ENCODE measurements at places on chromosomes 12 and 14.

DNA sequence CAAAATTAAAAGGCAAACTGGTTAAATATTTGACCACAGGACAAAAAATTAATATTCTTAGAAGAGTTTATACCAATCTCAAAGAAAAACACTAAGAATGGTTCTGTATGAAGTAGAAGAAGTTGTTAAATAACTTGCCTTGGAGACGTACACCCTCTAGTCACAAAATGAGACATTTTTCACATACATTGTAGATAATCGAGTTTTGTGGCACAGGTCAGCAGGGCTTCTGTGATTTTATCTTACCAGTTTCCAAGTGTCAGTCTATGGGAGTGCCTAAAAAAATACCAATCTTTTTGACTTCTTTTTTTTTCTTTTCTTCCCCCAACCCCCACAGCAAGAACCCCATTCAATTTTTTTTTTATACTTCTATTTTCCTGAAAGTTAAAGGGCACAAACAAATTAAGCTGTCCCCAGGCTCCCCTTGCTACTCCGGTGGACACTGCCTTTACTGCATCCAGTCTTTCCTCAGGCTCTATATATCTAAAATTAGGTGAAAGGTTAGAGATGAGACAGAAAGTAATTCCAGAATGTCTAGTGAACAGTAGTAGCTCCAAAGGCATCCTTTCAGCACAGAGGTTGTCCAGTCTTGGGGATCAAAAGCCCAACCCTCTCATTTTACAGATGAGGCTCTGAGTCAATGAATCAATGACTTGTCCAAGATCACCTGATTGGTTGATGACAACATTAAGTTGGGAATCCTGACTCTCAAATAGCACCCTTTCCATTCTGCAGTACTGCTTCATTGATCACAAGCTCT is 6.2 kb downstream of the LIMA1 start:
- no peak for DNase-seq

GRCh38 chr14:64683264-64683663 is 21.0 kb upstream of the PLEKHG3 start:
- DNase-seq: no peak

DNA sequence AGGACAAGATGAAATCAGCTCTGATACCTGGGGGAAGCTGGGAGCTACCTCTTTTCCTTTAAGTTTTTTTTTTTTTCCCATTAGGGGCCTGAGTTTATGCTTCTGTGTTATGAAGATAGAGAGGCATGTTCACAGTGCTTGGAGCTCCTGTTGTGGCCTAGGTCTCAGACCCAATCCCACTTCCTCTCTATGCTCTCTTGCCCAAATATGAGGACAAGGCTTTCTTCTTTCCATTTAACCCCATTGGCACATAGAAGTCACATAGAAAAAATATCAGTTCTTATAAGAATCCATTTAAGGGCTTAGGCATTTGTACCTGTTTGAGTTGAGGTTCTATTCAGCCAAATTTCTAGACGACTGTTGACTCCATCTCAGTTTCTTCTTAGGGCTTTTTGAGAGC is 12.6 kb downstream of the MRPS35 start:
- DNase-seq: no peak

DNA sequence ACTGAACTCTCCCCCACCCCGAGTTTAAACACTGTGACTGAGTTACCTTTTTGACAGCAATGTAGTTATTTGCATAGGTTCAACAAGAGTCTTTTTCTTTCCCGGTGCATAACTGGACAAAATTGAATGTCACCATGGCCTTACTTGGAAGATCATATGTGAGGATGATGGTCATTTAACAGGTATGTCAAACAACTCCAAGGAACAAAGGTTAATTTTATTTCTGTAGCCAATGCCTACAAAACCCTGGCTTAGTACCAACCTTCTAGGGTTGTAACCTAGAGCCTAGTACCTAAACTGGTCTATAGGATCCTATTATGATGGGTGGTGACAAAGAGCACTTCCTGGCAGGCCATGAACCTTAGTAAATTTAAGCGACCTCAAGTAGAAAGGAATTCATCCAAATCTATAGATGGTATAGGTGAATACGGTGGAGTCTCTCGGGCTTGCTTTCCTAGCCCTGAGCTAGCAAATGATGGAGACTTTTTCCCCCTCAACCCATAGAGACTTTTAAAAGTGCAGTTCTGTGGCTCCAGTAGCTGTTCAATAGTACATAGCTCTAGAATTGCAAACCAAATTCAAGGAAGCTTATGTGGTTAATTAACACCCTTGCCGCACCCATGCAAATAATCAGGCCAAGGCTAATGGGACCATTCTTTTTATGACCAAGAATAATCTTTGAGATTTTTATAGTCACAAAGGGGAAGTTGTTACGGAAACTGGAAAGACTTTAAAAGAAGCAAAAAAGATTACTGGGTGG is 89.0 kb downstream of the SLC38A1 start:
- no peak for DNase-seq

- DNase-seq: no peak
Observed at GRCh38 chr14:77885367-77885766, 85.5 kb downstream of the ADCK1 start.

GRCh38 chr12:3562484-3562883 is 71.5 kb downstream of the PRMT8 start:
- no peak for DNase-seq

GRCh38 chr12:131368668-131369071 is 342.2 kb upstream of the SFSWAP start:
- DNase-seq: no peak

DNA sequence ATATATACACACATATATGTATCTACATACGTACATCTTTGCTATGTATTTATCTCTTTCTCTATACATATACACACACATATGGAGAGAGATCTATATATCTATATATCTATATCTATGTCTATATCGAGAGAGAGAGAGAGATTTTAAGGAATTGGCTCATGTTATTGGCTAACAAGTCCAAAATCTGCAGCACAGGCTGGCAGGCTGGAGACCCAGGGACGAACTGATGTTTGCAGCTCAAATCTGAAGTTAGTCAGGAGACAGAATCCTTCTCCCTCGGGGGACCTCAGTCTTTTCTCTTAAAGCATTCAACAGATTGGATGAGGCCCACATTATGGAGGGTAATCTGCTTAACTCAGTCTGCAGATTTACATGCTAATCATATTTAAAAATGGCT is 40.7 kb upstream of the DACT1 start:
- no peak for DNase-seq

DNA sequence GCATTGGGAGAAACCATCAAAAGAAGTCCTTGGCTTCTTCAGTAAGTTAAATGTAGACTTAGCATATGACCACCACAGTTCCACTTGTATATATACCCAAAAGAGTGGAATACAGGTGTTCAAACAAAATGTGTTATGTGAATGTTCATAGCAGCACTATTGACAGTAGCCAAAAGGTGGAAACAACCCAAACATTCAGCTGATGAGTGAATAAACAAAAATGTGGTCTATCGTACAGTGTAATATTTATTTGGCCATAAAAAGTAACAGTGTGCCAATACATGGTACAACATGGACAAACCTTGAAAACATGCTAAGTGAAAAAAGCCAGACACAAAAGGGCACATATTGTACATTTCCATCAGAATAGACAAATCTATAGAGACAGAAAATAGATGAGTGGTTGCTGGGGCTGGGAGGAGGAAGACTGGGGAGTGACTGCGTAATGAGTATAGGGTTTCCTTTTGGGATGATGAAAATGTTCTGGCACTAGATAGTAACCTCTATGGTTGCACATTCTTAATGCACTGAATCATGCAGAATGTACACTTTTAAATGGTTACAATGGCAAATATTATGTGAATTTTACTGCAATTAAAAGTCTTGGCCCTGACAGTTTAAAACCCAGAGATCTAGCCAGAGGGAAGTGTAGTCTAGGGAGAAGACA is 5.5 kb downstream of the ERP29 start:
- no peak for DNase-seq

- no peak for DNase-seq
Observed at GRCh38 chr12:57627501-57628279, 5.3 kb downstream of the B4GALNT1 start.

DNA sequence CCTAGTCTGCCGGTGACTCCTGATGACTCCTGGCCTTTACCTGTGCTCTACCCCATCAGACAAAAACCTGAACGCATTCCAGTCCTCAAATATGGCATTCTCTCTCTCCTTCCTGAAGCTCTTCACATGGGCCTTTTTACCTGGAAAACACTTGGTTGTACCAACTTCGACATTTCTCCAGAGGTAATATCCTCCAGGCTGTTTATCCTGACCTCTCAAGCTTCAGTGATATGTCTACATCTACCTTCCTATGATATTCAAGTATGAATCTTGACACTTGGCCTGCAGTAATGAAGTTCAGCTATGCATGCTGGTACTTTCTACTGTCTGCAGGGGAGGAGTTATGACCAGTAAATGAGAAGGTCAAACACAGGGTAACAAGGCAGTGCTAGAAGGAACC is 901.8 kb downstream of the VRK1 start:
- no peak for DNase-seq

DNA sequence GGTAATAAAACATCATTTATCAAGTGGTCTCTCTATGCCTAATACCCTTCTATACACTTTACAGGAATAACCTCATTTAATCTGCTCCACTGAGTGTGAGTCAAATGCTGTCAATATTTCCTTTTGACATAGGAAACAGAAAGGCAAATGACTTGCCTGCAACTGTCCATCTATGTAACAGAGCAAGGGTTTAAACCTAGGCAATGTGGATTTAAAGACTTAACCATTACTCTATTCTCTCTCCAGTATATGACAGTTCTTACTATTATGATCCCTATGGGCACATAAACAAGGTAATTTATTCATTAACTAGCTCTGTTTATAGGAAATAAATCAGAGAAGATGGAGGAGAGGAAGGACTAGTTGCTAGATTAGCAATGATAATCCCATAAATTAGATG is 70.6 kb downstream of the FSCB start:
- DNase-seq: no peak

DNA sequence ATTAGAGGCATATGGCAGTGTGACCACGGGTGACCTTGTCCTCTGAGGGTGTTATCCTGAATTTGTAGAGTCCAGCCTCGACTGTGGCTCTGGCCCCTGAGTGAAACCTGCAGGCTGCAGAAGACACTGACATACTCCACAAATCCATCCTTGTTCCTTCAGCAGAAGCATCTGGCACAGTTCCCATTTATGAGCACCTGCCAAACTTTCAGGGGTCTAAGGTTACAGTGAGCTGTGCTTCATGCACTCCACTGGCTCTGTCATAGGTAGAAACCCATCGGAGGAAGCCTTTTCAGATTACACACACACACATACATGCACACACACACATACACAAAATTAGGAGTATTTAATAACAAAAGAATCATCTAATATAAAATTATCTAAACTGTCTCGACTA is 13.6 kb upstream of the NUAK1 start:
- DNase-seq: no peak

DNA sequence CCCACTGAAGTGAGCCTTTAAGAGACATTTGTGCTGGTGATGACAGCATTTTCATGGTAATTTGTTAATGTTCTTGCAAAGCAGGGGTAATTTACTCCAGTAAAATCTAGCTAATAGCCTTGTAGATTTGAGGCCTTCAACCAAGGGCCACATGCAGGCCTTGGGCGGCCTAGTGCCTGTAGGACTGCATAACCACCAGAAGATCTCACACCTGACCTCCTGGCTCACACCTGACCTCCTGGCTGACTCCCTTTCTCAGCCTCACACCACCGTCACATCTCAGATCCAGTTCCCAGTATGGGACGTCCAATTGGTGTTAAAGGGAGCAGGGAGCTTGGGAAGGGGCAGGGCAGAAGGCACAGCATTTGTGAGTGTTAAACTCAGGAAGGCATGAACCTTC is 26.9 kb downstream of the C12orf42 start:
- DNase-seq: no peak

- no peak for DNase-seq
Observed at GRCh38 chr12:80161612-80162011, 62.3 kb downstream of the OTOGL start.

DNA sequence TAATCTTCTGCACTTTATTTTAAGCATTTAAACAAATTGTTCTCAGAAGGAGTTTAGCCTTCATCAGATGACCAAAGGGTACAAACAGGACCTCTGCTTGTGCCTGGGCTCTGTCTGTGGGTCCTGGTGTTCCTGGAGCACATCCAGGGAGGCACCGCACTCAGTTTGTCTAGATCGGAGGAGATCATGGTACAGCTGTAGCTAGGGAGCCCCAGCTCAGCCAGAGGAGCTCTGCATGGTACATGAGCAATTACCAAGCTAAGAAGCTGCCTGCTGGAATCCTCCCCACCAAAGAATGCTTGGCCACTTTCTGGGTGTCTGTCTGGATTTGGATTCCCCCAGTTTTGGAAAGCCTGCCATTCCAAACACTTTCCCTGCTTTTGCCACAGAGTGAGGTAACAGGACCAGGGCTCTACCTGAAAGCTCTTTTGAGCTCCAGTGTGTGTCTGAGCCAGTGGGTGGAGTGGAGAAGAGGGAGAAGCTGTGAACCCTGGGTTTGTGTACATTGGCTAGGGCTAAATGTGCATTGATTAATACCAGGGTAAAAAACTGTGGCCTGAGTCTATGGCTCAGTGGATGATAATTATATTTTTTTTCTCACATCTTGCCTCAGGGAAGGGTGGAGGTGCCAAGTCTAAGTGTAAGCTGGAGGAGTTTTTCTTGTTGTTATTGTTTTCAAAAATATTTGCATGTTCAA is 163.7 kb upstream of the IGF1 start:
- no peak for DNase-seq

DNA sequence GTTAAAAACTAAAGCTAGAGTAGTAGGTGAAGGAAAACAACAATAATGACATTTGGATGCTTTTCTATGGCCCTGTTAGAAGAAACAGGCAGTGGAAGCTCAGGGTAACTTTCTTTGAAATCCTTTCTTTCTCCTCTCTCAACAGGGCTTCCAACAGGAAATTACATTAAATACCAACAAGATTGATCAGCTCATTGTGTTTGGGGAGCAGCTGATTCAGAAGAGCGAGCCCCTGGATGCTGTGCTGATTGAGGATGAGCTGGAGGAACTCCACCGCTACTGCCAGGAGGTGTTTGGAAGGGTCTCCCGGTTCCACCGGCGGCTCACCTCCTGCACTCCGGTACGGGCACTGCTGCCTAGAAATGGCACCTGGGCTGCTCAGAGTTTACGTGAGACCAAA is 81.5 kb downstream of the ESR2 start:
- no peak for DNase-seq

DNA sequence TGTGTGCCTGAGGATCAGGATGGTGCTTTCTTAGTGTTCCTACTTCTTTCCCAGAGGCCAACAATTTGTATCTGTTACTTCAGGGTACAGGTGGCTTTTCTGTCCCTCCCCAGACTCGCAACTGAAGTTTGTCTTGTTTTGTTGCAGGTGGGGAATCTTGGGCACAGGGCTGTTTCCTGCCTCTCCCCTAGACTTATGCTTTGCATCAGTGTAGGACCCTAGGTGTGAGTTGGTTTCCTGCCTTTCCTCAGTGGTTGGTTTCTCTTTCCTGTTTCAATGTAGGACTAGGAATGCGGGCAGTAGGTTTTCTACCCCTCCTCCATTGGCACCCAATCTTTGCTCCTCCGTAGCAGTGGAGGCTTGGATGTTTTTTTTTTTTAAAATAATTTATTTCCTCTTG is 87.0 kb downstream of the TRMT5 start:
- no peak for DNase-seq

- DNase-seq: no peak
Observed at GRCh38 chr14:86912709-86913108, 1080.3 kb downstream of the GALC start.

- no peak for DNase-seq
Observed at GRCh38 chr12:30515351-30515750, 180.3 kb downstream of the IPO8 start.
